Naive B cell (primary cell): ENCODE measurements at places on chromosomes 3 and 15.

DNA sequence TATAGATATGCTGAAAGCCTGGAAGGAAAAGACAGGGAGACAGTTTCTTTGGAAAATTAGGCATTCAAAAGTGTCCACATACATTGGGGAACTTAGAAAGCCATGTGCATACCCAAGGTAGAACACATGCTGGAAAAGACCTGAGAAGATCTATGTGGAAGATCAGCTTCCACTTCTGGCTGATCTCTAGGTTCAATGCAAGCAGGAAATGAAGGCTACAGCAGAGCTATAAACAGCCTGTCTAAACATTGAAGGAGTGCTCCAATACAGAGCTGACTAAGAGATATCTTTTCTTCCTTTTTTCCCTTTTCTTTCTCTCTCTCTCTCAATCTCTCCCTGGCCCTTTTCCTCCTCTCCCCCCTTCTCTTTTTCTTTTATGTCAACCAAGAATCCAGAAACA, 73.6 kb upstream of the TCF12 start:
- no peak overlapping the region for H3K27ac ChIP-seq
- H3K4me3 ChIP-seq = no peak overlapping the region
- DNase-seq = no peak
- H3K36me3 ChIP-seq = peaks cover 3% of the 10 kb centered on the region

DNA sequence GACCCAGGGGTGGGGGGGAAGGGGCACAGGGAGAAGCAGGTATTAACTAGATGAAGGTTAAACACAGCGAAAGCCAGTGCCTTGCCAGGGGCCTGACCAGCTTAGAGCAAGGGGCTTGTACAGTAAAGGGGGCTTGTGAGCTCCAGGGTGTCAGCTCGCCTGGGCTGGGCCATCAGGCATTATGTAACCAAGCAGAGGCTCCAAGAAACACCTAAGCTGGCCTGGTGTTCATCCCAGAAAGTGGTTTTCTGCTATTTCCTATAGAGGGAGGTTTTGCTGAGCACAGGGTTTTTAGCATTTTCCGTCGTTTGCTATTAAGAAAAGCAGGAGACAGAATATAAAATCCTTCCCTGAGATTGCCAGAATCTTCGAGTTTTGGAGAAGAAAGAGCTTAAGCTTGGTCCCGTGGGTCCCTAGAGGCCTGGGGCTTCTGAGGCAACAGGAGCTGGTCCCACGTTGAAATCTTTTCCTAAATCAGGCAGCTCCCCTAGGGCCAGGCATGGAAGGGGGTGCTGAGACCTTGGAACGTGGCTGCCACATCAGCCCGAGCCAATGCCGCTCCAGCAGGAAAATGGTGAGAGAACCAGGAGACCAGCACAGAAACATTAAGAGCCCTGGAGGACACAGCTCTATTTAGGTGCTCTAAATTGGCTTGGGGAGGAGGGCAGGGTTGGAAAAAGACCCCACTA, 71.4 kb downstream of the ISG20 start:
- H3K36me3 ChIP-seq = no peaks in the 10 kb centered on the region
- peaks cover 10% of the 10 kb centered on the region for H3K4me1 ChIP-seq
- H3K27me3 ChIP-seq = peaks cover 33% of the 10 kb centered on the region
- no peak overlapping the region for H3K4me3 ChIP-seq

DNA sequence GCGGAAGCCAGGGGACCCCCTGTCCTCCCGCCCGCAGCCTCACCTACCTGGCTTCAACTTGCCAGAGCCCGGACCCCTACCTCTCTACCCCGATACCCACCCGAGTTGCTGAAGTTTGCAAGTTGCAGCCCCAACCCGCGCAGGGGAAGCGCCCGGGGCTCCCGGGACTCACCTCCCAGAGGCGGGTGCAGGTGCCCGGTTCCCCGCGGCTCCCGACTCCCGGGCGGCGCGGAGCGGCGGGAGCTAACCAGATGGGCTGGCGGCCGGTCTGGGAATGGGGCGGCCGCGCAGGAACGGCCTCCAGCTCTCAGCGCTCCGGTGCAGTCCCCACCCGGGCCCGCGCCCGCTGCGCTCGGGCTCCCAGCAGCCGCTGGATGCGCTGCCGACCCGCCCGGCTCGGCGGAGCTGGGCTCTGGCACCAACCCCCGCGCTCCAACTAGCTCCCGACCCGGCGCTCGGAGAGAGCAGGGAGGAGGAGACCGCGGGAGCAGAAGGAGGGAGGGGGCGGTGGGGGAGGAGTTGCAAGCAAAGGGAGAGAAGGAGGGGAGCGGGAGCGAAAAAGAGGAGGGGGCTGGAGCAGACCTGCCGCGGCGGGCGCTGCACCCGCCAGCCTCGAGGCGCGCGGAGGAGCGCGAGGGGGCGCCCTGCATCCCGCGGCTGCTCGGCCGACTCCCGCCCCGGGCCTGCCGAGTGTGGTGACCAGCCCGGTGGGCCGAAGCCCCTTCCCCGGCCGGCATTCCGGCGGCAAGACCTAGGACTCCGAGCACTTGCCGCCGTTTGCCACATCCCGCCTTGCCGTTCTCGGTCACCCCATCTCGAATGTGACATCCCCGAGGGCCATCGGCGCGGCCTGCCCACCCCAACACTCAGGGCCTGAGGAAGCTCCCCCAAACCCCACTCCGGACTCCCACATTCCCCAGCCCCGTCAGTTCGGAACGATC, at the start of gene SEMA5B:
SEMA5B (minus strand) TSS at position 472 of the 941 bp plus-strand sequence. CDS start 66,500 bp downstream, outside the sequence.
- H3K36me3 ChIP-seq = peaks cover 7% of the 10 kb centered on the region
- peaks cover 25% of the 10 kb centered on the region for H3K4me1 ChIP-seq
- peak within 1 kb of the TSS; percentile 76 for H3K4me3 ChIP-seq
- peaks cover 31% of the 10 kb centered on the region for H3K27me3 ChIP-seq

- no peak overlapping the region for H3K27ac ChIP-seq
- no peaks in the 10 kb centered on the region for H3K27me3 ChIP-seq
- H3K4me1 ChIP-seq = no peaks in the 10 kb centered on the region
- H3K4me3 ChIP-seq = no peak overlapping the region
- H3K36me3 ChIP-seq = no peaks in the 10 kb centered on the region
Measured at GRCh38 chr3:151372063-151372820, 12.3 kb downstream of the P2RY12 start.

DNA sequence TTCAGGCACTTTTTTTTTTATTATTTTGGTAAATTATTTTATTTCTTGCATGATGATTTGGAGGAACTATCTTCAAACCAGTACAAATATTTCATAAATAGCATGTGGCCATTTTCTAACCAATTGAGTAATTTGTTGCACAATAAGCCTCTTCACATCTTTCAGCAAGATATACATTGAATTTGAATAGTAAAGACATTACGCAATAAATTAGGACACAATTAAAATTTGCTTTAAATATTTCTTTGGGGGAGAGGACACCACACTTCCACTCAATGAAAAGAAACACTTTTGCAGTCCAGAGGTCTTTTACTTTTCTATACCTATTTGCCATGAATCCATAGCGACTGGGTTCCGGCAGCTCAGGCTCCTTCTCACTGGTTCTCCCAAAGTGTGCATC, 762.6 kb upstream of the GOLIM4 start:
- DNase-seq = no peak
- H3K4me1 ChIP-seq = no peaks in the 10 kb centered on the region
- peaks cover 3% of the 10 kb centered on the region for H3K27me3 ChIP-seq
- no peaks in the 10 kb centered on the region for H3K36me3 ChIP-seq
- no peak overlapping the region for H3K4me3 ChIP-seq

GRCh38 chr15:57534281-57534680, 57.4 kb upstream of the MYZAP start:
- H3K4me1 ChIP-seq = no peaks in the 10 kb centered on the region
- H3K36me3 ChIP-seq = no peaks in the 10 kb centered on the region
- peaks cover 1% of the 10 kb centered on the region for H3K27me3 ChIP-seq
- H3K27ac ChIP-seq = no peak overlapping the region

DNA sequence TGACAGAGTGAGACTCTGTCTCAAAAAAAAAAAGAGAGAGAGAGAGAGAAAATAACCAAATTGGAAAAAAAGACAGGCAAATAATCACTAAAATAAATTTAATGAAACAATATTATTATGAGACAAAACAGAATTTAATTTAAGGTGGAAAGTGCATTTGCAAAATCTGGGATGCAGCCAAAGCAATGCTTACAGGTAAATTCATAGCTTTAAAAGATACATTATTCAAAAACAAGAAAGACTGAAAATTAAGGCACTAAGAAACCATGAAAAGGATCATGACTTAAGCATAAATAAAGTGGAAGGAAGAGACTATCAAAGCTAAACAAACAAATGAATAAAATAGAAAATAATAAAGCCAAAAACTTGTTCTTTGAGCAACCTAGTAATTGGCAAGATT, 37.7 kb downstream of the GRIP2 start:
- no peaks in the 10 kb centered on the region for H3K36me3 ChIP-seq
- no peak overlapping the region for H3K27ac ChIP-seq
- H3K4me3 ChIP-seq = no peak overlapping the region

DNA sequence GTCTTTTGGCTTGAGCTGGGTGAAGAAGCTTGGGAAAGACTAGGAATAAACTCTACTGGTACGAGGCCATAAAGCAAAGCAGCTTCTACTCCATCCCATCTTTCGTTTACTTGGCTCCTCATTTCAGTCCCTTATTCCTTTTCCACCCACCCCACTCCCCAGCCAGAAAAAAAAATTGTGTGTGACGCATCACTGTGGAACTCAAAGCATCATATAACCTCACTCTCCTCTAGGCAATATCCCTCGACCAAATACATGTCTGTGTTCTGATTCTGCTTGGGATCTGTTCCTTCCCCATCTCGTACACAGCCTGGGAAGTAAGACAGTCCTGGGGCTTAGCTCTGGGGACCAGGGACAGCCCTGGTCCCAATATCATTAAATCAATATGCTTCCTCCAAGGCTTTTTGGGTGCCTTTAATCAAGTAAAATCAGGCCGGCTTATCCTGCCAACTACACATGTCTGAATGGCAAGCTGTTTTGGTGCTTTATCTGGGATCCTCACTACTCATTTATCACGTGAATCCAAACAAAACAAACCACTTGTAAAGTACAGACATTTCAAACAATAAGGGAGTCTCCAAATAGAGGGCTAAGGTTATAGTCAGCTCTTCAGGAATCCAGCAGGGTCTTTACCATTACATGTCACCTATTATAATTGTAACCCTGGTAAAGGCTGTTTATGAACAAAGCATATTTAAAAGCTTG, 74.9 kb upstream of the ZBED2 start:
- H3K27me3 ChIP-seq = no peaks in the 10 kb centered on the region
- H3K4me3 ChIP-seq = no peak overlapping the region
- H3K4me1 ChIP-seq = peaks cover 45% of the 10 kb centered on the region

- H3K27ac ChIP-seq = no peak overlapping the region
- no peak overlapping the region for H3K4me3 ChIP-seq
- no peaks in the 10 kb centered on the region for H3K4me1 ChIP-seq
- no peaks in the 10 kb centered on the region for H3K27me3 ChIP-seq
Measured at GRCh38 chr3:21920421-21920861, 169.4 kb upstream of the ZNF385D start.

DNA sequence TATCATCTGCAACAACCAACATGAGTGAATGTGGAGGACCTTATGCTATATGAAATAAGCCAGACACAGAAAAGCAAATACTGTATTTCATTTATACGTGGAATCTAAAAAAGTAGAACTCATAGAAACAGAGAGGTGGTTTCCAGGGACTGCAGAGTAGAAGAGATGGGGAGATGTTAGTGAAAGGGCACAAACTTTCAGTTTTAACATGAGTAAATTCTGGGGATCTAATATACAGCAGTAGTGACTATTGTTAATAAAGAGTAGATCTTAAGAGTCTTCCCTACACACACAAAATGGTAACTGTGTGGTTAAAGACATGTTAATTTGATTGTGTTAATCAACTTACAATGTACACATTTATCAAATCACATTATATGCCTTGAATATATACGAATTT, 20.9 kb upstream of the MELTF start:
- H3K4me3 ChIP-seq = no peak overlapping the region
- peaks cover 7% of the 10 kb centered on the region for H3K36me3 ChIP-seq
- H3K4me1 ChIP-seq = no peaks in the 10 kb centered on the region
- no peaks in the 10 kb centered on the region for H3K27me3 ChIP-seq
- no peak for DNase-seq

DNA sequence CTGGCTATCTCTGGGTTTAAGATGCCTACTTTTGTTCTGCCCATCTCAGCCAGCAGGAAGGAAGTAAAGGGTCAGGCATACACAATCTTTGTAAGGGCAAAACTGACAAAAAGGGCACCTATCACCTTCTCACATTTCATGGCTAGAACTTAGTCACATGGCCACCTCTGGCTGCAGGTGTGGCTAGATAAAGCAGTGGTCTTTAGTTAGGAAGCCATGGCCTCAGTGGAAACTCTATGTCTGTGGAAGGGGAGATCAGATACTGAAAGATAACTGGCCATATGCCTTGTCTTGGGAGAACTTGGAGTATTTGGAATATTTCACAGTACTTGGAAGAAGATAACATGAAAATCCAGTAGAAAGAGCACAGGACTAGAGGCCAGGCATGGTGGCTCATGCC, 80.7 kb upstream of the TBL1XR1 start:
- H3K36me3 ChIP-seq = no peaks in the 10 kb centered on the region
- no peak overlapping the region for H3K4me3 ChIP-seq
- no peak overlapping the region for H3K27ac ChIP-seq
- no peaks in the 10 kb centered on the region for H3K27me3 ChIP-seq

- peaks cover 8% of the 10 kb centered on the region for H3K27me3 ChIP-seq
- DNase-seq = no peak
- H3K36me3 ChIP-seq = no peaks in the 10 kb centered on the region
Measured at GRCh38 chr3:29281094-29281343, 148 bp downstream of the RBMS3 start.

- no peak overlapping the region for H3K4me3 ChIP-seq
- no peaks in the 10 kb centered on the region for H3K36me3 ChIP-seq
- no peaks in the 10 kb centered on the region for H3K27me3 ChIP-seq
Measured at GRCh38 chr3:7015683-7016440, 154.9 kb downstream of the GRM7 start.

DNA sequence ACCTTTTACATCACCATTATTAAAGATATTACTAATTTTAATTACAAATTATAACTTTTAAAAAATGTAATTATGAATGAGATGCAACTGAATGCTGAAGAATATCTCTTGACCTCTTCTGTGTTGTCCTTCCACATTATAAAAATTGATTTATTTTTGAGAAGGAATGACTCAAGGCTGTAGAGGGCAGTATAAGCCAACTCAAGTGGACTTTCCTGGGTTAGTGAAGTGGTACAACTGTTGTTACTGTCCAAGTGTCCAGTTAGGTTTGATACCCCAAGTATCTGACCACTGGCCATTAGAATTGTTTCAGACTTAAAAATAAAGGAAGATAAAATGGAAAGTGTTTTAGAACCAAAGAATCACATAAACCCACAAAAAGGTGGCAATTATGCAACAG, 51.9 kb downstream of the BBX start:
- no peak for DNase-seq
- H3K27ac ChIP-seq = no peak overlapping the region

- H3K36me3 ChIP-seq = no peaks in the 10 kb centered on the region
- H3K27me3 ChIP-seq = no peaks in the 10 kb centered on the region
- no peak for DNase-seq
- no peak overlapping the region for H3K27ac ChIP-seq
- H3K4me3 ChIP-seq = no peak overlapping the region
Measured at GRCh38 chr15:53917109-53917508, 61.1 kb upstream of the UNC13C start.

GRCh38 chr3:134132961-134133360, 103.2 kb upstream of the SLCO2A1 start:
- no peak overlapping the region for H3K4me3 ChIP-seq
- no peaks in the 10 kb centered on the region for H3K27me3 ChIP-seq
- no peak for DNase-seq
